Vagina (tissue), 2 donors: ENCODE measurements at places on chromosomes 13 and 19. TPM values are rescaled to one million over a fixed set of nuclear protein-coding genes. Genes with fewer than 3 reads are reported as not detected.

U2AF1L4 gene
- 6.6 TPM for total RNA-seq

HIPK4 gene
- total RNA-seq: 0.74 TPM

CHST8 gene
- 3.2 TPM for total RNA-seq

CGB7 gene
- 0.98 TPM for total RNA-seq

TTYH1 gene
- total RNA-seq: 5.9 TPM

SPC24 gene
- total RNA-seq: 2.7 TPM

PCDH8 gene
- total RNA-seq: 0.98 TPM

CACNG7 gene
- total RNA-seq: not detected

TIMM29 gene
- 21.9 TPM for total RNA-seq

CKAP2 gene
- total RNA-seq: 12.8 TPM

JAK3 gene
- 10.8 TPM for total RNA-seq

GRIN2D gene
- not detected for total RNA-seq

EFNB2 gene
- total RNA-seq: 17.9 TPM

PCDH17 gene
- total RNA-seq: 10.1 TPM

CATSPERD gene
- not detected for total RNA-seq

DNA sequence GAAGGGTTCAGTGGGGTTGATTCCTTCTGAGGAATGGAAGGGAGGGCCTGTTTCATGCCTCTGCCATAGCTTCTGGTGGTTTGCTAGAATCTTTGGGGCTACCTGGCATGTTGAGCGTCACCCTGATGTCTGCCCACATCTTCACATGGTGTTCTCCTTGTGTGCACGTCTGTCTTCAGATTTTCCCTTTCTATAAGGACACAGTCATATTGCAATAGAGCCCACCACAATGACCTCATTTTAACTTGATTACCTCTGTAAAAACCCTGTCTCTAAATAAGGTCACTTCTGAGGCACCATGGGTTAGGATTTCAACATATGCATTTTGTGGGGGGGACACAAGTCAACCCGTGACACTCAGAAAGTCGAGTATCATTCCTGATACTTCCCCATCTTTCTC is 257.9 kb downstream of the COG6 start:
- DNase-seq: no peak

GRCh38 chr13:73335210-73335609 is 276.4 kb downstream of the KLF5 start:
- DNase-seq: no peak

- DNase-seq: no peak
These were observed 27.1 kb upstream of the DOCK9 start for GRCh38 chr13:99004978-99005377.

DNA sequence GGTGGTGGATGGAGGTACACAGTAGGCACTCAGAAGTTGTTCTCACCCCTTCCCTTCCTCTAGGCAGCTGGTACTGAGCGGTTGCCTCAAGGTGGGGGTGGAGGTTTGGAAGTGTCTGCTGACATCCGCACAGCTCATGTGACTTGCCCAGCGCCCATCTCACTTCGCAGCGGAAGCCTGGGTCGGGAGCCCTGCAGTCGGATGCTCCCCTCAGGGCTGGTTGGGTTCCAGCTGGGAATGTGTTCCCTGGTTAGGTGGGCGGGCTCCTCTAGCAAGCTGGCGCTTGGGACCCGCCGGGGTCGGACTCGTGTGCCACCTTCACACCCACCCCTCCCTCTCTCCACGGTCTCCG is 10.2 kb downstream of the PPP1R37 start:
- no peak for DNase-seq

GRCh38 chr19:13610039-13610691 is 103.9 kb upstream of the CACNA1A start:
- DNase-seq: no peak

- no peak for DNase-seq
These were observed 41.8 kb downstream of the SACS start for GRCh38 chr13:23391752-23392151.

- DNase-seq: no peak
These were observed 130.5 kb downstream of the PAN3 start for GRCh38 chr13:28268800-28269223.

GRCh38 chr19:23071147-23071511 is 45.7 kb upstream of the ZNF730 start:
- no peak for DNase-seq

DNA sequence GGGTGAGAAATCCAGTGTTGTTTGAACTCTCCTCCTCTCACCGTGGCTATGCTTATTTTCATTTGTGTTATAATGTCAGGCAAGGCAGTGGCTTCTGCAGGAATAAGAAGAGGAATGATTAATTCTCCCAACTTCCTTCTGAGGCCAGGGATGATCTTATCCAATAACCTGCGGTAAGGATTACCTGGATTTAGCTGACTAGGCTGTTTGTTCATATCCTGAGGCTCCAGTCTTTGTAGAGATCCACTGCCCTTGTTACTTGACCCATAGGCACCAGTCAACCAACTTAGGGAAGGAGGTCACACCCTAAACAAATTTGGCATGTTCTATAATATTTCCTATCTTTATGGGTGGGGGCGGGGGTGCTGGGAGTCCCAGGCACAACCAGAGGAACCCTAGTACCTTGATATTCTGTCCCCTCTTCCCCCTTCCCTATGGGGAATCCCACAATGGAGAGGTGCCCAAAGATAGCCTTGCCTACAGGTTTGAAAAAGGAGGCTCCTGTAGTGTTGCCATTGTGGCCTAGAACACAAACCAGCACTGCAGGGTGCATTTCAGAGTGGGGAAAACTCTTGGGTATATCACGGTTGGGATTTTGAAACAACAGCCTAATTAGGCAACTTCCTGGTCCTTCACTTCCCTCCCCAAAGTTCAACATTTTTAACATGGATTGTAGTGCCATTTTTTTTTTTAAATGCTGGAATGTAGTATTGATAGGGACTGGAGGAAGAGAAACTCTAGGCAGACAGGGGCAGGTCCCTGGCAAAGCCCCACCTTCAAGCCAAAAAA is 977.5 kb upstream of the SPRY2 start:
- no peak for DNase-seq

GRCh38 chr13:46341112-46341711 is 45.8 kb downstream of the RUBCNL start:
- DNase-seq: no peak

DNA sequence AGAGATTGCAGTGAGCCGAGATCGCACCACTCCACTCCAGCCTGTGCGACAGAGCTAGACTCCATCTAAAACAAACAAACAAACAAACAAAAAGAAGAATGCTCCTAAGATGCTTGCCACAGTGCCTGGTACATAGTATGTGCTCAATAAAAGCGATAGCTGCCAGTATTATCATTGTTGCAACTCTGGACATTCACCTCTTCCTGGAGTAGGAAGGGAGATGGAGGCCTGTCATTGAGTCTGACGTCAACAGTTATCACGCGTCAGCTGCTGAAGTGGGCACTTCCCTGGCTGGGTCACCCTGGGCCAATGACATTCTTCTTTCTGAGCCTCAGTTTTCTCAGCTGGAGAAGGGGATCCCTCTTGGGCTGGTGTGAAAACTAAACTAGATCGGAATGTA is 4.2 kb upstream of the PLAUR start:
- DNase-seq: no peak

GRCh38 chr13:37479916-37480315 is 118.7 kb downstream of the POSTN start:
- DNase-seq: no peak

DNA sequence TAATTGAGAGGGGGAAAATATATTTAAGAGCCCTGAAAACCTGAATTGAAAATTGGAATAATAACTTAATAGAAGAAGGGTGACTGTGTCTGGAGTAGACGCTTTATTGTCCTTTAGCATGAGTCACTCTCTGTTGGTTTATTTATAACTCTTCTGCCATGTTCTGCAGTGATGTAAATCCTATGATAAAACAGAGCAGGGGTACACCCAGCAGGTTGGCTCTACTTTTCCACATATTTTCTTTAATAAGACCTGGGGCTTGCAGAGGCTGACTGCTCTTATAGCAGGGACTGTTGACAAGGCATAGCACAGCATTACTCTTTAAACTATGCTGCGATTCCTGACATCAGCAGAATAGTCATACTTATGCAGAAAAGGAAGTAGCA is 389.9 kb upstream of the PCDH9 start:
- DNase-seq: no peak

DNA sequence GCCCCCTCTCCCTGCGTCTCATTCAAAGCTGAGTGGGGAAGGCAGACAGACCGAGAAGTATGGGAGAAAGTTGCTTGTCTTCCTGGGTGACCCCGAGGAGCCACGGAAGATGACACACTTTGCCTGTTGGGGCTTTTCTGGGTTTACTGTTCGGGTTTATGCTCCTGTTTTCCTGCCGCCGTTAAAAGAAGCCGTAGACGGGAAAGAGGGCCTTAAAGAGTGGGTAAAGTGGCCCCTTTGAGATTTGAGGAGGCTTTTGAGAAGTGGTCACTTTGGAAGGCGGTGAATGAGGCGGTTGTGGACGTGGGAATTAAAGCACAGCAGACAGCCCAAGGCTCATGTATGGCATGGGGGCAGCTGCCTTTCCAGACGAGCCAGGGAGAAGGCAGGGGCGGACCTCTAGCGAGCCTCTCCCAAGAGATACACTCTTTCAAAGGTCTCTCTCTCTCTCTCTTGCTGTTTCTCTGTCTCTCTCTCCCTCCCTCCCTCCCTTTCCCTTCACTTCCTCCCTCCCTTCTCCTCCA is 493 bp upstream of the LHFPL6 start:
- no peak for DNase-seq

- no peak for DNase-seq
These were observed 703.8 kb downstream of the DIAPH3 start for GRCh38 chr13:59459972-59460371.

DNA sequence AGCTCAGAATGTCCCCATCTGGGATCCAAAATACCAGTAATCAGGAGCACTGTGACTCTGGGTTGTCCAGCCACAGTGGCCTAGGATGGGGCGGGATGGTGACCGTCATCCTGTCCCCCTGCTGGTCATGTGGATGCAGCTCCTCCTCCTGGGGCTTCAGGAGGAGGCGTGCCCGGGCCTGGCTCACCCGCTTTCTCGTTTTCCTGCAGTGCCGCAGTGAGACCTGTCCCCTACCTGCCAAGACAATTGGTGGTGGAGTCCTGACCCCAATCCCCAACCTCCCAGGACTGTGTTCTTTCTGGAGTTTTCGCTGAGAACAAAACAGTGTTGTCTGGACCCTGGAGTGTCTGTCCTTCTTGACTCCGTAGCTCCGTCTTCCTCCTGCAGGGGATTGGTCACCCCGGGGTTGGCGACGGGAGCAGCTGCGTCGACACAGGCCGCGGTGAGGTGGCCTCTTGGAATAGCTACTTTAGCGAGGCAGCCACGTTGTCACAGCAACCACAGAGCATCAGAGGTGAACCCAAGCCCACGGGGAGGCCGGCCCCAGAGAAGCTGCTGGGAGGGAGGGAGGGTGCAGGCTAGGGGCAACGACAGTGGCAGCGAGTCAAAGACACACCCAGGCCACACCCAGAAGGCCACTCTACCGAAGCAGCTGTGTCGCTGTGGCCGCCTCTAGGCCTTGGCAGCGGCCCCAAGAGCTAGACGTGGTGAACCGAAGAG is 10.2 kb upstream of the EMC10 start:
- no peak for DNase-seq

DNA sequence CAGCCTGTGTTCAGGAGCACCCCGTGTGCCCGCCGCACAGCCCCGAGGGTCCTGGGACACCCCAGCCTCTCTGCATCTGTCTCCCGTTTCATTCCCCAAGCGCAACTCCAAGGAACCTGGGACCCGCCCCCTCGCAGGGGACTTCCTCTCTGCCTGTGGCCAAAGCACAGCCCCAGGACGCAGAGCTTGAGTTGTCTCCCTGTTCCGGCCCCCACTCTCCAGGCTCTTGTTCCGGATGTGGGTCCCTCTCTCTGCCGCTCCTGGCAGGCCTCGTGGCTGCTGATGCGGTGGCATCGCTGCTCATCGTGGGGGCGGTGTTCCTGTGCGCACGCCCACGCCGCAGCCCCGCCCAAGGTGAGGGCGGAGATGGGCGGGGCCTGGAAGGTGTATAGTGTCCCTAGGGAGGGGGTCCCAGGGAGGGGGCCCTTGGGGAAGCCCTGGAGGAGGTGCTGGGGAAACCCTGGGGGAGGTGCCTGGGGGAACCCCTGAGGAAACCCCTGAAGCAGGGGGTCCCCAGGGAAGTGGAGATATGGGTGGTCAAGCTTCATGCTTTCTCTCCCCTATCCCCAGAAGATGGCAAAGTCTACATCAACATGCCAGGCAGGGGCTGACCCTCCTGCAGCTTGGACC is 1.3 kb downstream of the HCST start:
- DNase-seq: no peak

- no peak for DNase-seq
These were observed 93.6 kb downstream of the KL start for GRCh38 chr13:33109801-33110200.

GRCh38 chr13:109870274-109870673 is 83.9 kb upstream of the IRS2 start:
- peak; percentile 83 for DNase-seq

DNA sequence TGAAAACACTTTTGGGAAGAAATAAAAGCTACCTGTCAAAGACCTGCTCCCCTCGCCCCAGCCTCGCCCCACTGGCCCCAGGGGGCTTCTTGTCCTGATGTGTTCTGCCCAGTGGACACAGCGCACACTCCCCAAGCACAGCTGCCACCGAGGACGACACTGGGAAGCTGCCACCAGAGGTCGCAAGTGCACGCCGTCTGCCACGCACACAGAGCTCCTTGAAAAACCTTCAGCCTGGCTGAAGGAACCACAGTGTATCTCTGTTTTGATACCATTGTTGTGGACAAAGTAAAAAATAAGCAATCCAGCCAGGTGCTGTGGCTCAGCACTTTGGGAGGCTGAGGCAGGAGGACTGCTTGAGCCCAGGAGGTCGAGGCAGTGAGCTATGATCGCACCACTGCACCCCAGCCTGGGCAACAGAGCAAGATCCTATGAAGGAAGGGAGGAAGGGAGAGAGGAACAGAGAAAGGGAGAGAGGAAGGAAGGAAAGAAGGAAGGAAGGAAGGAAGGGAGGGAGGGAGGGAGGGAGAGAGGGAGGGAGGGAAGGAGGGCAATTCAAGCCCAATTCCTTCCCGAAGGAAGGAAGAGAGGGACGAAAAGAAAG is 57.3 kb downstream of the CEBPG start:
- DNase-seq: no peak

DNA sequence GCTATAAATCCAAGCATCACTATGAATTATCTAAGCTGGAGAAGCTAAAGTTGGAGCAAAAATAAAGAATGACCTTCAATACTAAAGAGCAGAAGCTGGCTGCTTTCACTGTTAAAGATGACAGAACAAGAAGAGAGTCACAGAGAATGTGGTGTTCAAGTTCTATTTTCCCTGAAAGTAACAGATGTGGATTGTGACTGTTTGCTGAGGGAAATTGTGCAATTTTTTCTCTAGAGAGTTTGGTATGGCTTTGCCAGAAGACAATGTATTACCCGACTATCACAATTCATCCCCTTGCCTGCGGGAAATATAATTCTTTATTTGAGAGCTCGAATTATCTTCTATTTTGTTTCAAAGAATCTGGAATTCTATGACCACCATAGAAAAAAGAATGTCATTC is 83.1 kb downstream of the TNFSF13B start:
- no peak for DNase-seq
